ENCODE measurements at places on chromosomes 3 and 15. TPM values are rescaled to one million over a fixed set of nuclear protein-coding genes. Genes with fewer than 3 reads are reported as not detected.

THRB gene
- under 0.01 TPM for total RNA-seq

DNAJA4 gene
- total RNA-seq = 0.86 TPM

MAGI1 gene
- total RNA-seq = 84.7 TPM

ERC2 gene
- 0.33 TPM for total RNA-seq

LRRC31 gene
- total RNA-seq = not detected

KCNMB2 gene
- not detected for total RNA-seq

CCR3 gene
- not detected for total RNA-seq

LRRN1 gene
- total RNA-seq = not detected

ZNF860 gene
- total RNA-seq = 1.5 TPM

CTXN2 gene
- total RNA-seq = not detected

SYNPR gene
- total RNA-seq = not detected

CPNE9 gene
- total RNA-seq = not detected

TTC21A gene
- 1.4 TPM for total RNA-seq

Measured in dermis lymphatic vessel endothelial cell (primary cell).